ENCODE measurements at places on chromosomes 1 and 21. TPM values are rescaled to one million over a fixed set of nuclear protein-coding genes. Genes with fewer than 3 reads are reported as not detected.

- DNase-seq = no peak
Observed at GRCh38 chr1:94309829-94310569, 72.6 kb upstream of the ARHGAP29 start.

- peak; percentile 9 for DNase-seq
Observed at GRCh38 chr1:228305721-228306152, 97.9 kb downstream of the OBSCN start.

ATP1A4 gene
- not detected for total RNA-seq

GRCh38 chr1:208803011-208803811 lies 559.0 kb upstream of the PLXNA2 start:
- no peak for DNase-seq

DNA sequence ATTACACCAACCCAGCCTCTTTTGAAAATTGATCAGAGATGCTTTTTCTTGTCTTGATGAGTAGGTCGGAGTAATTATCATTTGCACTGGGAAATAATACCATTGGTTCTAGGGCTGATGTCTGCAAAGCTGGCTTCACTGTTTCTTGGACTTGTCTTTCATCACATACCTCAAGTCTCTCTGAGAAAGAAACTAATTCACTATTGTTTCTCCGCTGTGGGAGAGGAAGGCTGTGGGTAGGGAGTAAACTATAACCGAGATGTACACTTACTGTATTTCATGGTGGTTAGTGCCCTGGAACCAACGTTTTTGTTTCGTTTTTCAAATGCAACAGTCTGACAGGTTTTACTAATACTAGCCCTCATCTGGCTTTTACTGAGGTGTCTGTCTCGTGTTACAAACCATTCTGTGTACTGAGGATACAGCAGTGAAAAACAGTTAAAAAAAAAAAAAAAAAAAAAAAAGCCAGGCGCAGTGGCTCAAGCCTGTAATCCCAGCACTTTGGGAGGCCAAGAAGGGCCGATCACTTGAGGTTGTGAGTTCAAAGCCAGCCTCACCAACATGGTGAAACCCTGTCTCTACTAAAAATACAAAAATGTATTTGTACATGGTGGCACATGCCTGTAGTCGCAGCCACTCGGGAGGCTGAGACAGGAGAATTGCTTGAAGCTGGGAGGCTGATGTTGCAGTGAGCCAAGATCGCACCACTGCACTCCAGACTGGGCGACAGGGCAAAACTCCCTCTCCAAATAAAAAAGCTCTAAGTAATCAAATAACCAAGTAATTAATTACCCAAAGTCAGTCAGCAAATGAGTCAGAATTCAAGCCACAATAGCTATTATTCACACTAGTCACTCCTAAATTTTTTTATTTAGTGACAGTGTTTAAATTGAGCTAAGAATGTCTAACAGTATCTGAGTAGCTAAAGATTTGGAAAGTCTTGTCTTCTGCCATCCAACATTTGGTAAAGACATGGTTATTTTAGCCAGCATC lies 23.3 kb downstream of the TOMM20 start:
- DNase-seq = no peak

- DNase-seq = no peak
Observed at GRCh38 chr1:79969886-79970285, 963.4 kb upstream of the ADGRL4 start.
